ENCODE measurements at places on chromosomes 2 and 18. TPM values are rescaled to one million over a fixed set of nuclear protein-coding genes. Genes with fewer than 3 reads are reported as not detected.
A peak's percentile ranks its signal among the peaks of the same experiment; 100 is the strongest.

DNA sequence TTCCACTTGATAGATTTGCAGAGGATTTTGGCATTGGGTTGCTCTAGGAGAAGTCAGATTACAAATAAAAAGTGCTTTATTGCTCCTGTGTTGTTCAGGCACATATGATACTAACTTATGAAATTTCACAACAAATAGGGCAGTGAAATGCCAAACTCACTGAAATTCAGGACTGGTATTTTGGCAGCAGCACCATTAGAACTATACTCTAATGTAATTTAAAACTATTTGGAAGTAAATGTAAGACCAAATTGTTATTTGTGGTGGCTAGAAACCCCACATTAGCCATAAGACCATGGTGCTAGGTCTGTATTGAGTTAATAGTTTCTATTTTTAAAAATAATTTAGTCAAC, 57.2 kb downstream of the SPTBN1 start:
- DNase-seq: no peak

The GCKR gene
- not detected for total RNA-seq

- DNase-seq: no peak
These were observed 10.5 kb upstream of the FAM171B start for GRCh38 chr2:186683341-186683740.

DNA sequence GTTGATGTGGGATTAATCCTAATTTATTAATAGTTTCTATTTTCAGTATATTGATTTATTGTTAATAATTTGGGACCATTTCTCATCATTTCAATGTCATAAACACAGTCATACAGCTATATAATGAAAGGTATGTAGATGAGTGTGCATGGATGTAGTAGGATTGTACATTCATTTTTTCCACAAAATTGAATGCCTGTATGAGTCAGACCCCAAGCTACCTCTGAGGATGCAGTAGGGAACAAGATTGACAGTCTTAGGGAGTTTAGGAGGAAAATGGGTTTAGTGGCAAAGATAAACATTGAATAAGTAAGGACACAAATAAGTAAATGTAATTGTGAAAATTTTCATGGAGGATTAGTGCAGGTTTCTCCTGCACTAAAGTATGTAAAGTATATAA, 14.1 kb upstream of the TMEFF2 start:
- no peak for DNase-seq

- DNase-seq: no peak
These were observed 143.8 kb downstream of the MEIS1 start for GRCh38 chr2:66578687-66579106.

GRCh38 chr2:128520791-128521190, 202.1 kb upstream of the HS6ST1 start:
- peak; percentile 57 for DNase-seq

DNA sequence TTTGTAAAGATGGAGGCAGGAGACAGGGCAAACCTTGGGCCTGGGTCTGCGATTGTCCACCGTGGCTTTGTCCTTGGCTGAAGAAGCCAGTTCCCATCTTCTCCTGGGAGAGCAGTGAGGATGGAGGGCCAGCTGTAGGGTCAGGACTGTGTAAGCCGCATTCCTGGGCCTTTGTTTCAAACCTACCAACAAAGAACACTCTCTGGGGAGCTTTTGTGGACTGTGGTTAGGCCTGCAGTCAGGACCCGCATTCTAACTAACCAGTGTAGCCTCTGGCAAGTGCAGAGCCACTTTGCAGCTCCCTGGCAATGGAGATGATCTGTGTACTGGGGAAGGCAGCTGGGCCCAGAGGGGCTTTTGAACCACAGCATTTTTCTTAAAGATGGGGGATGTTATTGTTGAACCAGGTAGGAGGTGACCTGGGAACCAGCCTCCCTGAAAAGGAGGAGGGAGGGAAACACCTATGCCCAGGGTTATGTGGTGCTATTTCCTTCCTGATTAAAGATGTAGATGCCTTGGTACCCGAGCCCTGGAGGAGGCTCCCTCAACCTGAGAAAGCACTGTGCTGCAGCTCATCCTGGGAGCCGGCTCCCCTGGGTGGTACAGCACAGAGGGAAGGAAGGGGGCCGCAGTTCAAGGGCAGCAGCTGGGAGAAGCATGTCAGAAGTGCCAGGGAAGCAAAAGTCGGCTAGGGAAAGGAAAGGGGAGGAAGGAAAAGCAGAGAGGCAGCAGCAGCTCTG, 12.7 kb upstream of the SMAD4 start:
- no peak for DNase-seq

DNA sequence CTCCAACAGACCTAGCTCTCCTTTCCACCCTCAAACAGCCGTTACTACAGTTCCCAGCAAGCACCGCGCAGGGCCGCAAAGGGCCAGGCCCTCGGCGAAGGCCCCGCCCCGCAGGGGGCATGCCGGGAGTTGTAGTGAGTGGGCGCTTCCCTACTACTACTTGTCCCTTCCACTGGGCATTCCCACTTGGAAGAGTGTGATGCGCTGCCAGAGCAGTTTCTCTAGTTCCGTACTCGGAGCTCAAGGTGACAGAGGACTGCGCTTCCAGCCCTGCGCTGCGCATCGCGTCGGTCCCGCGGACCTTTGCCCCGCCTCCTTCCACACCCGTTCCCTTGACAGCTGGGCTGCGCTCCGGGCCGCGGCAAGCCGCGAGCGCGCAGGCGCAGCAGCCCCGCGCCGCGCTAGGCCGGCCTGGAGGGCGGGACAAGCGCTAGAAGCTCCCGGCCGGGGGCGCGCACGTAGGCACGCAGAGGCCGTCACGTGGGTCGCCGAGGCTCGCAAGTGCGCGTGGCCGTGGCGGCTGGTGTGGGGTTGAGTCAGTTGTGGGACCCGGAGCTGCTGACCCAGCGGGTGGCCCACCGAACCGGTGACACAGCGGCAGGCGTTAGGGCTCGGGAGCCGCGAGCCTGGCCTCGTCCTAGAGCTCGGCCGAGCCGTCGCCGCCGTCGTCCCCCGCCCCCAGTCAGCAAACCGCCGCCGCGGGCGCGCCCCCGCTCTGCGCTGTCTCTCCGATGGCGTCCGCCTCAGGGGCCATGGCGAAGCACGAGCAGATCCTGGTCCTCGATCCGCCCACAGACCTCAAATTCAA, at the start of gene VAPA:
Gene VAPA, plus strand, starts transcription at position 491 of the 808 bp plus-strand sequence. Its CDS starts 241 bp downstream, at position 732.
- peak; percentile 92 for DNase-seq

- DNase-seq: no peak
These were observed at the start of gene ASIC4 for GRCh38 chr2:219514196-219514761. Gene ASIC4 (plus strand): TSS chr2:219514482. CDS start chr2:219514725, 243 bp downstream.

The NTSR2 gene
- total RNA-seq: not detected

GRCh38 chr2:95158891-95159619, 593 bp downstream of the ZNF514 start:
- DNase-seq: no peak

The TDRD15 gene
- not detected for total RNA-seq

The VAMP8 gene
- total RNA-seq: 89.6 TPM

GRCh38 chr2:111703759-111704158, 180.2 kb downstream of the ANAPC1 start:
- DNase-seq: no peak

DNA sequence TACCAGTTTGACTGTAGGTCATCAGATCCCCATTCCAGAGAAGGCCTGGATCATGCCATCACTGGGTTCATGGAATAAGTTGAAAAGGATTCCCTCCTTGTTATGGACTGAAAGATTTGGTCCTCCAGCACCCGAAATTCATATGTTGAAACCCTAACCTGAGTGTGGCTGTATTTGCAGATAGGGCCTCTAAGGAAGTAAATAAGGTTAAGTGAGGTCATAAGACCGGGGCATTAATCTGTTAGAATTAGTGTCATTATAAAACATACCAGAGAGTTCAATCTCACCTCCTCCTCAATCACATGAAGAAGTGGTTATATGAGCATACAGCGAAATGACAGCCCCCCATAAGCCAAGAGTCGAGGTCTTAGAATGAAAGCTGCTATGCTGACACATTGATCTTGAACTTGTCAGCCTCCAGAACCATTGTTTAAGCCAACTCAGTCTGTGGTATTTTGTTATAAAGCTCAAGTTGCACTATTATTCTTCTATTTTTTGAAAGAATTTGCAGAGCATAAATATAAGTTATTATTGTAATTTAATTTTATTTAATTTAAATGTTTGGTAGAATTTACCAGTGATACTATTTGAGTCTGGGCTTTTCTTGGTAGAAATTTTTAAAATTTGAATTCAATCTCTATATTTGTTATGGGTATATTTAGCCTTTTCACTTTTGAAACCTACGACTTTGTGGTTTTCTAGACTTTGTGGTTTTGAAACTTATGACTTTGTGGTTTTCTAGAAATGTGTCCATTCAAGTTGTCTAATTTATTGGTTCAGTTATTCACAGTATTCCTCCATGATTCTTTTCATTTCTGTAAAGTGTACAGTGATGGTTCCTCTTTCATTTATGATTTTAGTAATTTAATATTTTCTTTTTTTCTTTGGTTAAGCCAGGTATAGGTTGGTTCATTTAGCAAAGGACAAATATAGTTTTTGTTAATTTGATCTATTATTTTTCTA, 1206.7 kb upstream of the CDH2 start:
- DNase-seq: no peak

DNA sequence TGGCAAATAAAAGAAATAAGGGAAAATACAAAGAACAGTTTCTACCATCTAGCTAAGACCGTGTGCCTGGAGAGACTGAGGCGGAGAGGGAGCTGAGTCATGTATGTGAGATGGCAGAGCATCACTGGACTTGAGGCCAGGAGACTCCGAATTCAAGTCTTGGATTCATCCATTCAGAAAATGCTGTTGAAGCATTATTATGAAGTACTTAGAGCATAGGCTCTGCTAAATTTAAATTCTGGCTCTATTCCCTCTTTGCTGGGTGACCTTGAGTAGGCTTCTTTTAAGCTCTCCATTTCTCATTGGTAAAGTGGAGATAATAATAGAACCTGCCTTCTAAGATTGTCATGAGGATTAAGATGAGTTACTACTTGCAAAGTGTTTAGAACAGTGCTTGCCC, 34.7 kb downstream of the NPHP1 start:
- no peak for DNase-seq

GRCh38 chr2:23436346-23437098, 51.5 kb downstream of the KLHL29 start:
- peak; percentile 25 for DNase-seq

The BIN1 gene
- 38.4 TPM for total RNA-seq

- DNase-seq: no peak
These were observed 81.4 kb upstream of the LRATD1 start for GRCh38 chr2:14551069-14551468.

GRCh38 chr2:109322641-109323040, 193.6 kb downstream of the SH3RF3 start:
- no peak for DNase-seq

The TLX2 gene
- total RNA-seq: 1.2 TPM

DNA sequence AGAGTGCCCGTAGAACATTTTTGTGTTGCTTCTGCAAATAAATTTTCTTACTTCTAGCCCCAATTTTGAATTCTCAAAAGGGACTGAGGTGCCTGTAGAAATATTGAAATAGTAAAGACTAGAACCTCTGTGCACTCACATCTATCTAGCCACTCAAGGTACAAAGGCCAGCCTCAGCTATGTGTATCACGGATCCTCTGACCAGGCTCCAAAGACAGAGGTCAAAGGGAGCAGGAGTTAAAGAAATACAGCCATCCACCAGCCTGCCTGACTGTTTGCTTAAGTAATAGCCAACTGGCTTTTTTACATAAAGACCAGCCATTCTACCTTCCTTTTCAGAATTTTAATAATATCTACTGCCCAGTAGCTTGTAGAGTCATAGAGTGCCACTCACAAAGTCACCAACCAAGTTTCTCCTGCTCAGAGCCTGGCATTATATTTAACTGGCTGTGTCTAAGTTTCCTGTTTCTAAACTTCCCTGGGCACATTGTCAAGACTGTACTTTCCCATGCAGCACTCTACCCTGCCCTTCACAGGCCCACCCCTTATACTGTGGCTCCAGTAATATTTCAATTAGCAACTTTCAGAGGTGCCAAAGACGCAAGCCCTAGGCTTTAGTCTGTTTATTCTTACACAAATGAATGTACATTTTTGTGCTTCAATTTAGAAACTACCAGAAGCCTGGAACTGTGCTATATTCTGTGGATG, 338.3 kb upstream of the NT5C1B start:
- DNase-seq: no peak

DNA sequence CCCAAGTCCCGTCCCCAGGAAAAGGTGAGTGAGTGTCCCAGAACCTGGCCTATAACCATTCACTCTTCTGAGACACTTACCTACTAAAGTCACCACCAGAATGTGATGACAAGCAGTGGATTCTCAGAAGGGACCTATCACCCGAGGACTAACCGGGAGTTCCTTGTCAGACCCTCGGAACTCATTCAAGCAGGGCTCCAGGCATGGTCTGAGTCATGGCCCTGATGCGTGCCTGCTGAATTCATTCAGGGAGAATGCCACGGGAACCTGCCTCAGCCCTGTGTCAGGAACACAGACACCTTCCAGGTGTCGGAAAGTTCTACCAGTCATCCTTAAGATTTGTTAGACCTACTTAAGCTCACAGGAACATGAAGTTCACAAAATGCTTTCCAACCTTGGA, 29.8 kb downstream of the ALPK2 start:
- no peak for DNase-seq

GRCh38 chr2:85433511-85434089, 15.1 kb downstream of the SH2D6 start:
- no peak for DNase-seq

DNA sequence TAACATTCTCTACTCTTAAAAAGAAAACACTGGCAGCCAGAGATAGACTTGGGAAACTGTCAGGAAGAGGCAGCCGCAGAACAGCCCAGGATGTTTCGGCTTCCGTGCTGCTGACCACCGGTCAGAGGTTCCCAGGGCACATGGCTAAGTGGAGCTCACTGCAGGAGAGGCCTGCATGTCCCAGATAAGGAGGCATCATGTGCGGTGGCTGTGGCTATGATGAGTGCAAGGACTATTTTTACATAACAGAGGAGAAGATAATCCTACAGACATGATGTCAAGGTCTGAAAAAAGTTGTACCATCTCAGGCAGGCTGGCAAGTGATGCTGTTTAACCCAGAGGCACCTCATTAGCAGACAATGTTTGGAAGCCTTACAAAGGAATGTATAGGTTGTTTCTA, 252.3 kb downstream of the CYRIA start:
- DNase-seq: no peak

The DUSP19 gene
- total RNA-seq: 1.0 TPM

DNA sequence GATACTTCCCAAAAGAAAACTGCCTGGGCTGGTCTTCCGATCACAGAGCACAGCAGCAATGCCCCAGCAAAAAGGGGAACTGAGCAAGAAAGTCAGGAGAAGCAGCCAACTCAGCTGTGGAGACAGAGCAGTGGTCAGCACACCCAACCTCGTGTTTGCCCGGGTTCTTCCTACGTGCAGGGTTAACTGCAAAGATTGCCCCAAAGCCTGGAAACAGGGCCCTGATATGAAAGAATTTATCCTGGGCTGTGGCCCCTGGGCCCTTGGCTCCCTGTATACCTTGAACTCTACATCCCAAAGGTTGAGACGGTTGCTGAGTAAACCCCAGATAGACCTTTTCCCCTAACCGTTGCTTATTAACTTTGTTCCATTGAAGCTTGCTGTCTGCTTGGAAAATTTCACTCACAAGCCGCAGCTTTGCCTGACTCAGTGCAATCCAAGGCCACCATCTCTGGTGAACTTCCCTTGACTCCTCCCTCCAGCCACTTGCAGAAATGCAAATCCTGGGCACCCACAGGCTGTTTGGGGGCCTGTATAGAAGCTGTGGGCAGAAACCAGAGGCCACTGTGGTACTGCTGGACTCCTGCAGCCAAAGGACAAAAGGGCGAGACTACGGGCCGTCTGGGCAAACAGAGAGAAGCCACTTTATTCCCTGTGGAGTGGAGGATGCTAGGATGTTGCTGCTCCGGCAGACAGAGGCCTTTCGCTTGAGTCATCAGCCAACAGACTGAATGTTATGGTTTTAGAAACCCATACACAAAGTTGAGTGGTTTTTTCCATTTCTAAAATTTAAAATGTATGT, 18.2 kb downstream of the NRP2 start:
- DNase-seq: no peak

The DSG1 gene
- total RNA-seq: not detected

GRCh38 chr2:6352247-6352646, 513.5 kb downstream of the CMPK2 start:
- DNase-seq: no peak
